NCI-H748 treated with DMSO at 0.1 percent for 48 hours (cell line): ENCODE measurements at places on chromosomes 11 and 22.

GRCh38 chr11:85939099-85940015 is 84.2 kb downstream of the CCDC83 start:
- DNase-seq, result peak; percentile 25

DNA sequence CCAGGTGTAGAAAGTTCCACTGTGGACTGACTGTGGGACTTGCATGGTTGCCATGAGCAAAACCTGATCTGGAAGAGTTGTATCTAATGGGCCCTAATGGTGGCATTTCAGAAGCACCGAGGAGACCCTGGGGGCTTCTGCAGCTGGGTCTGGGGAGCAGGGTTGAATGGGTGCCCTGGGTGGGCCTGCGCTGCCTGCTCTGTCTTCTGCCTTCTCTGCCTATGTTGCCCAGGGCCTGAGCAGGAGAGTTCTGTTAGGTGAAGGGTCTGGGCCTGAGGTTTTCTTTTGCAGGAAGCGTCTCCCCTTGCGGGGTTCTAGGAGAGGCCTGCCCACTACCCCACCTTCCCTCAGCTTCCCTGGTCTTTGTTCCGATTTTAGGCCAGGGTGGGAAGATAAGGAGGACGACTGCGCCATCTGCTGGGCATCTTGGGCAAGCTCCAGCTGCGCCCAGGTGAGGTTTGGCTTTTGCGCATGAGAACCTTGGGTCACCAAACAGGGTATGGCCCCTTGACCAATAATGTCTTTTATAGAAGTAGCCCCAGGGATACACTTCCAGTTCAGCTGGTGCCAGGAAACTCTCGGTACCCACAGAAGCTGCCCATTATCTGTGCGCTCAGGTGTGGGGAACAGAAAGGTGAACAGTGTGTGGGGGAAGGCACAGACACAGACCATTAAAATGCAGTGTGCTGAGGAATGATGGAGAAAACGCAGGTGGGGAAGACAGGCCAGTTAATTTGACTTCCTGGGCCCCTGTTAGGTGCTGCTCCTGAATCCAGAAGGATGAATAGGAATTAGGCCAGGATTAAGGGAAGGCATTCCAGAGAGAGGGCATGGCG is 23.2 kb downstream of the COMMD9 start:
- DNase-seq, result peak; percentile 33

DNA sequence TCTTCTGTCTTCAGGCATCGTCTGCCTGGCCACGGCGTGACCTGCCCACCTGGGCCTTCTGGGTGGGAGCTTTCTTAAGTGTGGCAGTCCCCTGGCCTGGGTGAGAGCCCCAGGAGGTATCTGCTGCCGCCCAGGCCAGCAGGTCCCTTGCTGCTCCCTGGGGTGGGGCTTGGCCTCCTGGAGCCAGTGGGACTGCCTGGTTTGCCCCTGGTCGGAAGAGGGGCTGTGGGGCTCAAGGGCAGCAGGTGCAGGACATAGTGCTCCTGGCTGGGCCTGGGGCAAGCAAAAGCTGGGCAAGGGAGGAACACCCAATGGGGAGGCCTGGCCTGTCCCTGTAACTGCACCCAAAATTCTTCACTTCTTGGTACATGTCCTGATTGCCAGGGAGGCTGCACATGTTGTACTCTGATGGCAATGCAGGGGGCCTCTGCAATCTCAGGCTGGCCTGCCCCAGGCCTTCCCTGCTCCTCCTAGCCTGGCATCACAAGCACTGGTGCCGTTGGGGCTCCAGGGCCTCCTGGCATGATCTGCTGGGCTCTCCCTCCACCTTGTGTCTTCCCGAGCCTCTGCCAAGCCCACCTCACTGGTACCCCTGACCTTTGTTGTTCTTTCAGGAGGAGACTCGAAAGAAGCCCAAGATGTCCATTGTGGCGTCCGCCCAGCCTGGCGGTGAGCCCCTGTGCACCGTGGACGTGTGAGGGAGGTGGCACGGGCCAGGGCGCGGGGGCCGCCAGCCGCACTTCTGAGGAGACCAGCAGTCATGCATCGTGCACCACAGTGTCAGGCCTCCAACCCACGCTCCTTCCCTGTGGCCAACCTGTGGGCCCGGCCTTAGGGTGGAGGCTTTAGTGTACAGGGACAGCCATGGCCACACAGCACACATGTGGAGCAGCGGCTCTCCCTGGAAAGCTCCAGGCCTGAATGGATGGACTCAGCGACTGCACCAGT is 6.2 kb upstream of the RANBP1 start:
- no peak for DNase-seq

DNA sequence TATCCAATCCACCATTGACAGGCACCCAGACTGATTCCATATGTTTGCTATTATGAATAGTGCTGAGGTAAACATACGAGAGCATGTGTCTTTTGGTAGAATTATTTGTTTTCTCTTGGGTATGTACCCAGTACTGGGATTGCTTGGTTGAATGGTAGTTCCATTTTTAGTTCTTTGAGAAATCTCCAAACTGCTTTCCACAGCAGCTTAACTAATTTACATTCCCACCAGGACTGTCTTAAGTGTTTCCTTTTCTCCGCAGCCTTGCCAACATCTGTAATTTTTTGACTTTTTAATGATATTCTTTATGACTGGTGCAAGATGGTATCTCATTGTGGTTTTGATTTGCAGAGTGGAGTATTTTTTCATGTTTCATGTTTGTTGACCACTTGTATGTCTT is 8.3 kb downstream of the FDX1 start:
- no peak for DNase-seq

DNA sequence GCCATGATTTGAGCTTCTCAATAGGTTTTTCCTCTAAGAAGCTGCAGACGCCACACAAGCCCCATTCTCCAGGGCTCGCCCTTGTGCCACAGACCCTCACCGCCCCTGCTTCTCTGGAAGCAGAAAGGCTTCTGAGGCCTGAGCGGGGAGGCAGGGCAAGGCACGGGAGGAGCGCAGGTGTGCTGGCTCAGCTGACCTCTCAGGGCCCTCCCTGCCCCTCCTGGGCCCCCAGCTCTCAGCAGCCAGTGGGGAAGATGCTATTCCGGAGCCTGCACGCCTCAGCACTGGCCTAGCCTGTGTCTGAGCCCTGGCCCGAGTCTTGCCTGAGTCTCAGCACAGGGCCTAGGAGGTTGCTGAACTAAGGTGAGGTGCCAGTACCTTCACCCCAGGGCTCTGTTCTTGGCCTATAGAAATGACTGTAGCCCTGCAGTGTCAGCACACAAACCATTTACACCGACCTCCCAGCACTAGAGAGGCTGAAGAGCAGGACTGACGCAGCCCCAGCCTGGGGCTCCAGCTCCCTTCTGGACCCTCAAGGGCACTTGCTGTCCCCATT is 47.1 kb upstream of the LMO1 start:
- no peak for DNase-seq

- DNase-seq, result no peak
These were observed 95.0 kb upstream of the CD44 start for GRCh38 chr11:35043936-35044335.

GRCh38 chr22:28075358-28075981 is 156.4 kb upstream of the PITPNB start:
- no peak for DNase-seq

GRCh38 chr11:27693398-27693797 is 6.9 kb downstream of the BDNF start:
- DNase-seq, result no peak

DNA sequence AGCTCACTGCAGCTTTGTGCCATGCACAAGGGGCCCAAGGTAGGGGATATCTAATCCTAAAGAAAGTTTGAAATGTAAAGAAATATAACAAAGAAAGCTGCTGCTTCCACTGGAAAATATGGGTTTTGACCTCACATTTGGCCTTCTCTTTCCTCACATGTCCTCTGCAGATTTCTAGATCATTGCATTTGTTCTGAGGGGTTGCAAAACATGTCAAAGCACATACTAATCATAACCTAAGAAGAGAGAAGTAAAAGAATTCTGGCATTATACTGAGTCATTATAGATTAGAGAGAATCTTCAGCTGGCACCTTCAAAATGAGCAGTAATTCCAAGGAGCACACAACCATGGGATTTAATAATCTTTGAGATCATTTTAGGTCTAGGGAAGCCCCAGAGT is 92.5 kb upstream of the CHRM4 start:
- no peak for DNase-seq

DNA sequence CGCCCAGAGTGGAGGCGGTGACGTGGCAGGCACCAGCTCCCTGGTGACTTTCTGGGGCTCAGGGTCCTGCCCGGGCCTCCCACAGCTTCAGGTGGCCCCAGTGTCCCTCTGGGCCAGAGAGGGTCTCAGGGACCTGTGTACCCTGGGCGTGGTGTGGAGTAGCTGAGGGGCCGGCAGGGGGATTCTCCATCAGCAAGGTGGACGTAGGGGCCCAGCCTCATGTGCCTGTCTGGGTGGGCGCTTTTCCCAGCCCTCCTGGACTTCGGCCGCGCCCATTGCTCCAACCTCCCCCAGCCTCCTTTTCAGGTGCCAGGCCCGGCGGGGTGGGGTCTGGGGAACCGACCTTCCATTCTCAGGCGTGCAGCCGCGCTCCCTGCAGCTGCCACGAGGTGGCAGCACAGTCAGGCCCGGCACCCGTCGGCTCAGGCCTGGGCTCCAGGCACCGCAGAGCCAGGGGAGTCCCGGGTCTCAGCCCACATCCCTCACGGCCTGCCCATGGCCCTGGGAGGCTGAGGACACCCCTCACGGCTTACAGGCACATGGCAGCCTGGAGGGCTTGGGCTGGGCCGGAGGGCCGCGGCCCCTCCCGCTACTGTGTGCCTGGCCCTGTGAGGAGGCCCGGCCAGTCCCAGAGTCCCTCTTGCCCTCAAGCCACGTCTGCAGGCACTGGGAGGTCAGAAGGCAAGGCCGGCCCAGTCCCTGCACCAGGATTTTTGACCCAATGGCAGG is 19.9 kb upstream of the MUC5B start:
- no peak for DNase-seq

GRCh38 chr11:85602526-85603213 is 24.5 kb downstream of the DLG2 start:
- DNase-seq, result no peak

- DNase-seq, result no peak
These were observed 69.9 kb downstream of the BUD13 start for GRCh38 chr11:116702772-116703385.

DNA sequence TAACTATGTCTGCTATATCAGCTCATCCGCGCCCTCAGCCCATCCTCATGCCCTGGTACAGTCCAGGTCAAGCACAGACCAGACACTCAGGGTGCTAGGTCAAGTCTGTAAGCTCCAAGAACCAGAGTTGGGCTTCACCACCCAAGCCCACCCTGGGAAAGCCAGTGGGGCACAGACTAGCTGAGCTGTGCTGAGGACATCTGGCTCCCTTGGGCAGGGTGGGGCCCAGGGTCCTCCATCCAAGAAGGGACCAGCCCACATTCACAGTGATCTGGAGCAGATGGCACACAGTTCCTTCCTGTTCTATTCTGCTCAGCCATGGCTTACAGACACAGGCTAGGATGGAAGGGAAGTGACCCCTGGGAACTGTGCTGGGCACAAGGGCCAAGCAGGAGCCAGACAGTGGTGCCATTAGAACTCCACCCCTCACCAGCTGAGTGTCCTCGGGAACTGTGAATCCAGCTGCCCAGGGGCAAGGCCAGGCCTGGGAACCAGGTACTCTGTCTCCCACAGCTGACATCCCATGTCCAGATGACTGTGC is 9.1 kb downstream of the P2RY6 start:
- no peak for DNase-seq

DNA sequence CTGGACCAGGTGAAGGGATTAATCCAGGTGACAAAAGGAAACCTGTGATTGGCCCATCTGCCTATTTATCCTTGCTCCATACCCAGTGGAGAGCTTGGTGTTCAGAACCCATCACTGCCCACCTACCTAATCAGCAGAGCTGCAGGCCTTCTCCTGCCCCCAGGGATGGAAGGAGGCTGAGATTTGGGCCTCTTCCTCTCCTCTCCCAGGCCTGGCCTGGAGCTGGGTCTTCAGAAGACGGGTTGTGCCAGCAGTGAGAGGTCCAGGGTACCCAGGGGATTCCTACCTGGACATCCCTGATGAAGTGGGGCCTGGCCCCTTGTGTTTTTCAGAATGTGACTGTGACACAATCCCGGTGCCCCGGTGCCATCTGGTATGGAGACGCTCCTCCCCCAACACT is 80.3 kb upstream of the MYOD1 start:
- DNase-seq, result no peak

DNA sequence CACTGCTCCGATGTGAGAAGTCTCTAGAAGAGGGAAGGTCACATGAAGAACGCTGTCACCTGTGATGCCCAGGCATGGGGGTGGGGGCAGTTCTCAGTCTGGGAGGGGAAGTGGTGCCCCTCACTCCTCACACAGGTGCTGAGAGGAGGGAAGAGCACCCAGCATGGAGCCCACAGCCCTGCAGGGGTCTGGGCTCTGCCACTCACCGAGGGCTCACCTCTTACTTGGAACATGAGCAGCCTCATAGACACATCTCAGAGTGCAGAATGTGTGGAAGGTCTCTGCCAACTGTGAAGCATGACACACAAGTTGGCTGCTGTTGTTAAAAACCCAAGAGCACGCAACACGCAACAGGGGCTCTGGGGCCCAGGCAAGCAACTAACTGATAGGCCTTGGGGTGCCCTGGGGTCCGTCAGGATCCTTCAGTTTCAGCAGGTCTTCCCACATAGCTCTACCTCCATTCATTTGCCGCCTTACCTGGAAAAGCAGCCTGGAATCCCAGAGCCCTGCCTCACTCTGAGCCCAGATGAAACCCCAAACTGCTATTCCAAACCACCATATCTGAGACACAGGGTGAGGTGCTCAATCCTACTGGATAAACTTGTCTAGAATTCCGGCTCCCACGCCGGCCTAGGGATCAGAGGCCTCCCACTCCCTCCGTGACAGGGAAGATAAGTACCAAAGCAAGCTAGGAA is 17.5 kb upstream of the TMPRSS4 start:
- no peak for DNase-seq

DNA sequence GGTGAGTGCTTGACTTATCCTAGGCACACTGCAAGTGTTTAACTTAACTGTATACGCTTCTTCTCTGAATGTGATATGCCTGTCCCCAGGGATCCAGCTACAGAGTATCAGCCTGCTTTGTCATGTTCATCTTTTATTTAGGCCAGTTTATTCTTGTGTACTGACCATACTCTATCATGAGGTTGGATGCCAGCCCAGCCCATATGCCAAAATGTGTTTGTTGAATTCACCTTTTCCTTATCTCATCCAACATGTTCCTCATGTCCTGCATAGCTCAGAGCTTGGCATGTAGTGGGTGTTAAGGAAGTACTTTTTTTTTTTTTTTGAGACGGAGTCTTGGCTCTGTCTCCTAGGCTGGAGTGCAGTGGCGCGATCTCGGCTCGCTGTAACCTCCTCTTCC is 116.2 kb downstream of the NCAM1 start:
- DNase-seq, result no peak

GRCh38 chr22:50320116-50320515 is 6.7 kb downstream of the DENND6B start:
- DNase-seq, result no peak

- DNase-seq, result no peak
These were observed 13.1 kb downstream of the RCOR2 start for GRCh38 chr11:63903884-63904283.
